ENCODE measurements at places on chromosomes 13 and 19.

GRCh38 chr13:93220073-93220472 is 6.5 kb upstream of the GPC6 start:
- DNase-seq, result no peak

- DNase-seq, result no peak
These were observed 1295.1 kb upstream of the PCDH20 start for GRCh38 chr13:62710787-62711186.

- no peak for DNase-seq
These were observed 179.8 kb downstream of the TBC1D4 start for GRCh38 chr13:75302071-75302698.

GRCh38 chr13:98439126-98439828 is 137.6 kb downstream of the STK24 start:
- no peak for DNase-seq

DNA sequence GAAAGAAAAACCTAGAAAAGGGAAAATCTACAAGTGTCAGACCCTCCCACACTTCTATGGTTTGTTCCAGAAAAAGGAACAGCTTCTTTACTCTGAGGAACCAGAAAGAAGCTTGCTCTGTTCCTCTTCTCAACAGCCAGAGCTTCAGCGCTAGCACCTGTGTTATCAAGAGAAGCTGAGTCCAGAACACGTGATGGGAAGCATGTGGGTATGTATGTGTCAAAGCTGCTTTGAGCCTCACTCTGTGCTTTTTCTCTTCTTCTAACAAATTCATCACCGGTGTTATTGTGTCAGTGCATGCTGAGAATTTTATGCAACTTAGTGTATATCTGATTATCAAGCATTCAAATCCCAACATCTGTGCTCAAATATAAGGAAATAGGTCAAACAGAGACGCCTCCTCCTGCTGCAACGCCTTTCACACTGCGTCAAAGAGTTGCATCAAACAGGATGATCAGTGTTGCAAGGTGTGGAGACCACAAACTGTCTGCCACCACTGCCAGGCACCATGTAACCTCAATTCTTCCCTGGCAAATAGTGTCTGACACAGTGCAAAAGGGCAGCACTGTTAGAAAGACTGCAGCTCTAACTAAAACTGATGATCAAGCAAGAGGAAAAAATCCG is 83.9 kb downstream of the LRRC63 start:
- DNase-seq, result no peak

Data from NCI-H1417 treated with DMSO at 0.1 percent for 48 hours (cell line).